ENCODE measurements at places on chromosomes 5 and 9.

DNA sequence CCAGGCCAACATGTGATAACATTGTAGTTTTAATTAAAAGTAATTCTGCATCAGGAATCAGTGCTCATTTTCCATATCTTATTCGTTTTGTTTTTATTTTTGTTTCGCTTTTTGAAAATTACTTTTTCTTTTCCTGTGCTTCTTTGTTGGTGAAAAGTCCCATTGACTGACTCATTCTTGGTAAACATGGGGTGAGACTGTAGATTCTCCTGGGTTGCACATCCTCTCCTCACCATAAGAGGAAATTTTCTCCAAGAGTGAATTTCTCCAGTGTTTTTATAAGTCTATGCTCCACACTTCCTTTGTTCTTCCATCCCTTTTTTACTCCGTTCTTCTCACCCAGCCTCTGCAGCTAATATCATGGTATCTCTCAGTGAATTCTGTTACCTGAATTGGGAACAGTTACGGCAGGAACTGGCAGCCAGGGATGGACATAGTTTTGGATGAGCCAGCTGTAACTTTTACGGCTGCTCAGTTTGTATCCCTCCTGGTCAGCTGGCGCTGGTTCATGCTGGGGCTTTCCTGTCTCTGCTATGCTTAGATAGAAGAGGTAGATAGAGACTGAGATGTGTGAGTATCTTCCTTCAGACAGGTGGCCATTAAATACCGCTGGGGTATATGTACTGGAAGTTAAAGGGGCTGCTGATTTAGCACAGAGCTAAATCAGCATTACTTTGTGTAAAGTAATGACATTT, 80.0 kb downstream of the MAN2A1 start:
- DNase-seq: no peak

DNA sequence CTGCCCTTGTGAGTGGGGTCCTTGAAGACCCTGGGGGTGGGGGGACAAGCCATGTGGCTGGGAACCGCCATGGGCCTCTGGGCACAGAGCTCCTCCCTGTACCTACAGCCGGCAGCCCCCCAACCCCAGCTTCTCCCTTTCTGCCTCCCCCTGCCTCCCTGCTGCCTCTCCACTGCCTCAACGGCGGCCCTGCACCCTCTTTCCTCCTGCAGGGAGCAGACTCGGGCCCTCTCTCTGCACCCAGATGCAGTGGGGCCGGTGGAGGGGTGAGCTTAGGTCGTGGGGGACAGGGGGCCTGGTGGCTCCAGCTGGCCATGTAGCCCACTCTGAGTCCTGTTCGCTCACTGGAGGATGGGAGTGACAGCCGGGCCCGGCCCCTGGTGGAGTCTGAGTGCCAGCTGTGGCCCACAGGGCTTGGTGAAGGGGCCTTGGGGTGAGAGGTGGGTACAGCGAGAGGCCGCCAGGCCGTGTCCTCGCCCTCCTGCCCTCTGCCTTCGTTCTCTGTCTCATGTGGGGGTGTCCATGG, 139.3 kb upstream of the COL5A1 start:
- DNase-seq: no peak

DNA sequence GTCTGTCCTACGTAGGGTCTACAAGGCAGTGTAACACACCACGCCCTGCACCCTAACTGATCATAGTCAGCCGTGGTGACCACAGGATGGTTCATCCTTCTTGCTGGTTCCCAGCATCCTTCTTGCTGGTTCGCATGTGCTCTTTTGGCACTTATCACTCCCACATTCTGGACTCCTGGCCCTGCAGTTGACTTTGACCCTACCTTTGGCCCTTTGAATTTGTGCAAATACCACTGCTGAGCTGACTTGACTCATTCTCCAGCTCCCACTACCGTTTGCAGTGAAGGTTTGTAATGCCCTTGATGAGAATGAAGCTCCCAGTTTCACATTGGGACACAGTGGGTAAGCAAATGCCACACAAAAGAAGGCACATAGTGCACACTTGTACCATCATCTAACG, 33.8 kb downstream of the PALM2AKAP2 start:
- DNase-seq: no peak

DNA sequence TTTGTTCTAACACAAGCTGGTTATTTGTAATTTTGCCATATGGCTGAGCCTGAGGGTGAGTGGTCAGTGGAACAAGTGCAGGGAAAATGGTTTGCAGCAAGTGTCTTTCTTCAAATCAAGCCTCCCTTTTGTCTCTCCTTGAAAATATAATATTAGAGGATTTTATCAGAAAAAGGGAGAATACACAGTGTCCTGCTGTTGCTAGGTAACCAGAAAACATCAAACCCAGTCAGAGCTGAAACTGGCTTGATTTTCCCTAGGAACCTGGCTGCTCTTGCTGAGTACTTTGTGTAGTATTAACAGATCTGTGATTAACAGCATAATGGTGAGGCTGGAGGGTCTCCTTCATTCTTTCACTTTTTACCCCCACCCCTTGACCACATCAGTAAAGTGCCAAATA, 314.0 kb downstream of the ARHGEF28 start:
- DNase-seq: no peak

GRCh38 chr5:111942661-111943401, 185.8 kb upstream of the NREP start:
- DNase-seq: no peak

GRCh38 chr9:126363250-126363649, 36.6 kb downstream of the MVB12B start:
- DNase-seq: no peak

- DNase-seq: no peak
These were observed 524.2 kb downstream of the SPATA31D1 start for GRCh38 chr9:82512728-82513127.

- no peak for DNase-seq
These were observed 104.8 kb downstream of the GNA14 start for GRCh38 chr9:77543131-77543822.

DNA sequence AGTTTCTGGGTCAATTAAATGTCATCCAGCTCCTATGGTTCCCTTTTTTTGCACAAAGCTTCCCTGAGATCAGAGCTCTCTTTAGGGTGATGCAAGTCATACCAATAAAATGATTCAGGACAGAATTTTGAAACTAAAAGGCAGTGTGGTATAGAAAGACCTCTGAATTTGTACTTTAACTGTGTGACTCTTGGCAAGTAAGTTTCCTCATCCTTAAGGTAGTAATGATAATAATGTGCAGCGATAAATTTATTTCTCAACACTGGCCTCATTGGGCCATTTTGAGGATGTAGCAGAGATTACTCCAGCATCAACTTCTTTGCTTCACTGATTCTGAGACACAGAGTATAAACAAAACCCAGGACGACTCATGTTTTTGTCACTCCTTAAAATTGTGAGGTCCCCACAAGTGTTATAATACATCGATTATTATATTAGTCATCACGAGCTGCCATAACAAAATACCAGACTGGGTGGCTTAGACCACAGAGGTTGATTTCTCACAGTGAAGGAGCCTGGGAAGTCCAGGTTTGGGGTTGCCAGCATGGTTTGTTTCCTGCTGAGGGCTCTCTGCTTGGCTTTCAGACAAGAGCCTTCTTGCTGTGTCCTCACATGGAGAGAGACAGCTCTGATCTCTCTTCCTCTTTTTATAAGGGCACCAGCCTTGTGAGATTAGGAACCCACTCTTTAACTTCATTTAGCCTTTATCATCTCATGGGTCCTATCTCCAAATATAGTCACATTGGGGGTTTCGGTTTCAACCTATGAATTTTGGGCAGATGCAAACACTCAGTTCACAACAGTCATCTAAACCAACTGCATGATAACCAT, 293.0 kb downstream of the ZNF608 start:
- DNase-seq: no peak

DNA sequence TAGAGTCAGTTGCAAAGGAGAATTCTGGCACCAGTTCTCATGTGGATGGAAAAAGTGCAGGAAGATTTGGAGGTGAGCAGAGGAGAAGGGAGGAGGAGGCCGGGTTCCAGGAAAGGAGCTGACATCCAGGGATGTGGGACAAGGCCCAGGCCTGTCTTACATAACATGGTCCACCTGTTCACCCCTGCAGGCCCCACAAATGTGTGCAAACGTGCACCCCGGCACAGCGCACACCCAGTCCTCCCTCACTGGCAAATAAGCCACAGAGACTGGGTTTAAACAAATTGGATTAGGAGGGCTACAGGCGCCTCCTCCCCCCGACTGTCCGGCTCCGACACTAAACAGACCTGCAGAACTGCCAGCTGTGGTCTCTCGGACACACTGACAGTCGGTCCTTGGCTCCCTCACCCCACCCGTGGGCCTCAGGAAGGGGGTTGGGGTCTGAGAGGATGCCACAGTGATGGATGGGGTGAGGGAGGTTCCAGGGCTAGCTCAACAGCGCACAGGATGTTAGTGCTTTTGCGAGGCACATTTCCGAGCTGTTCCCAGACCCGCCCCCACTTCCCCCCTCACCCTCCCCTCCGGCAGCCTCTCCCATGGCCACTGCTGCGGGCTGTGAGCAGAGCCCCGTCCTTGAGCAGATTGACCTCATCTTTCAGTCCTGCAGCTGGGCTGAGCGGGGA, 43.4 kb upstream of the IL17B start:
- no peak for DNase-seq

DNA sequence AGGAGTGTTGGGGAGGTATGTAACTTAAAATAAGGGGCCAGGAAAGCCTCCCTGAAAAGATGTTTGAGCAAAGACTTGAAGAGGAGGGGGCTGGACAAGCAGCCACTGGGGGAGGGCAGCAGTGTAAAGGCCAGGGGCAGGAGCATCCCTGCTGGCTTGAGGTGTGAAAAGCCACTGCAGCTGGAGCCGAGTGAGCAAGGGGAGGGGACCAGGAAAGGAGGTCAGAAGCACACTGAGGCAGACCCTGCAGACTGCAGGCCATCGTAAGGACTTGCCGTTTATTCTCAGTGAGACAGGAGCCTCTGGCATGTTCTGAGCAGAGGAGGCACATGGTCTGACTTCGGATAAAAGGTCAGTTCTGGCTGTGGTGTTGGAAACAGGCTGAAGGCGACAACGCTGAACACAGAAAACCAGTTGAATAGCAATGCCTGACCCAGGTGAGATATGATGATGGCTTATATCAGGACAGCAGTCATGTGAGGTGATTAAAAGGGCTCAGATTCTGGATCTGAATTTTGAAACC, 10.2 kb upstream of the ERGIC1 start:
- DNase-seq: no peak

DNA sequence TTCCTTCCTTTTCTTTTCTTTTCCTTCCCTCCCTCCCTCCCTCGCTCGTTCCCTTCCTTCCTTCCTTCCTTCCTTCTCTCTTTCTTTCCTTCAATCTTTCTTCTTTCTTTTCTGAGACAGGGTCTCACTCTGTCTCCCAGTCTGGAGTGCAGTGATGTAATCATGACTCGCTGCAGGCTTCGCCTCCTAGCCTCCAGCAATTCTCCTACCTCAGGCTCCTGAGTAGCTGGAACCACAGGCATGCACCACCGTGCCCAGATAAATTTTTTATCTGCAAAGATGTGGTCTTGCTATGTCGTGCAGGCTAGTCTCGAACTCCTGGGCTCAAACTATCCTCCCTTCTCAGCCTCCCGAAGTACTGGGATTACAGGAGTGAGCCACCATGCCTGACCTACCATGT, 81.4 kb downstream of the SPATA31C2 start:
- no peak for DNase-seq

DNA sequence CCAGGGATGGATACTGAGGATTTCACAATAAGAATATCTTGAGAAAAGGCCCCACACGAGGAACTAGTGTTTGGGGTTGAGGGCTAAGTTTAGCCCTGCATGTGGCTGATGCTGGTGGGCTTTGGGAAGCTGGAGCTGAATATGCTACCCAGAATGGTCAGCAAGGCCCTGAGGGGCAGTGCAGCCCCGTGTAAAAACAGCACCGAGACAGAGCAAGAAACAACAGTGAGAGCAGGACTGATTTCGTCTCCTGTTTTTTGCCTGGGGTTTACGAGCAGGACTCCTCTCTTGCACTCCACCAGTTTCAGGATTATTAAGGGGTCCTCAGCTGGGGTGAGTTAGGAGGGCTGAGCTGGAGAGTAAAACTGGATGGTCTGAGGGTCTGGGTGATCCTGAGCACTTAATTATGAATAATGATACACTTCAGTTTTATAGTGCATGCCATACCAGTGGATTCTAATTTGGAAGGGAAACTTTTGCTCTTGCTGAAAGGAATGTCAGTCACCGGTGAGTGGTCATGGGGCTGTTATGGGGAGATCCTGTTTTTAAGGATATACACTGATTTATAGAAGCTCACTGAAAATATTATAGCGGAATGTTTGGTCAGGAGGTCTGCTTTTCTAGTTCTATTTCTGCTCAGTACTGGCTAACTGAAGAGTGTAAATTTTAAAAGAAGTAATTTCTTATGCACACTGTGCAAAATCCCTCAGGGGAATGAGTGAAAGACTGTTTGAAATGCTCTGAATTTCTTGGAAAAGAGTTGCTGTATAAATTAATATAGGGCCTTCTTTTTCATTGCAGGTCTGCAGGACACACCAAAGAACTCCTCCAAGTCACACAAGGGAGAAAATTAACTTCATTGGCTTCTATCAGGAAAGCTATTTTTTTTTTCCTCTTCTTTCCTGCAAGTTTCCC, 42.7 kb upstream of the NFIB start:
- no peak for DNase-seq

DNA sequence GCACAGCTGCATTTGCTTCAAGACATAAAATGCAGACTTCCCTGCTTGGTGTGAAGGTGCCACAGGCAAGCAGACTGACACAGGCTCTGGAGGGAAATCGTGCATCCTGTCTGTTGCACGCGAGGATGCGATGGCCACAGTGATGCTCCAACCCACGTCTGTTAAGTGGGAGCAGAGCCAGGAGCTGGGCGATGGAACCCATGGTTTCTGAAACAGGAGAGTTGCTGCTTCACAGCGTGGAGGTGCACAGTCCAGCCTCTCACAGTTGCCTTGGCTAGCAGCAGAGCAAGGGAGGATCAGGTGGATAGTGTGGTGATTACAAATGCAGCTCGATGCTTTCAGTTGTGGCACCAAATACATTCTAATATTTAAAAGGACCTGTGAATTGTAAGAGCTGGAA, 108.8 kb downstream of the TENT4A start:
- no peak for DNase-seq

DNA sequence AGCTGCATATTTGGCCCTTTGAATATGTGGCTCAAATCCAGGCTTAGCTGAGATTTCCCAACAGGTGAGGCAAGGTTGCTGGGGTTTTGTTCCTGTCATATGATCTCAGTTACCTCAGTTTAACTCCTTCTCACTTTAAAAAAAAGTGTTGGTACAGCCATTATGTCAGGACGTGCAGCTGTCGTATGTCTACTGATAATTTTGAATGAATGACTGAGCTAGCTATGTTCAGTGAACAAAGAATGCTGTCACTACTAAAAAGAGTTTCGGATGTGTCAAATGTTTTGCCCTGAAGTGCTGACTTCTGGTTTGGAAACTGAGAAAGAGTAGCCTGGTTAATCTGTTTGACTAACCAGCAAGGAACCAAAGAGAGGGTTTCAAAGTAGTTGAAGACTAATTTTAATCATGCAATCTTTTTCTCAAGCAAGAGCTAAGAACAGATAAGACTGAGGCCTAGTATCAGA, 106.3 kb upstream of the NR3C1 start:
- DNase-seq: no peak

- DNase-seq: no peak
These were observed 124.2 kb downstream of the TMEM161B start for GRCh38 chr5:88144219-88145001.
